PC-3 (cell line): ENCODE measurements at places on chromosomes 1 and 21. TPM values are rescaled to one million over a fixed set of nuclear protein-coding genes. Genes with fewer than 3 reads are reported as not detected.

Gene RHCE
- 1.1 and 1.4 TPM in 2 replicates for total RNA-seq

Gene CD5L
- total RNA-seq: not detected in 2 replicates

GRCh38 chr1:20215716-20216115 lies 29.4 kb upstream of the PLA2G2C start:
- H3K4me3 ChIP-seq: no peak overlapping the region
- no peaks in the 10 kb centered on the region for H3K27me3 ChIP-seq
- H3K4me1 ChIP-seq: peaks cover 27% of the 10 kb centered on the region
- H3K27ac ChIP-seq: no peak overlapping the region

GRCh38 chr1:91777196-91777595 lies 108.8 kb downstream of the TGFBR3 start:
- no peaks in the 10 kb centered on the region for H3K27me3 ChIP-seq
- H3K36me3 ChIP-seq: no peaks in the 10 kb centered on the region
- H3K4me3 ChIP-seq: no peak overlapping the region
- peaks cover 13% of the 10 kb centered on the region for H3K4me1 ChIP-seq

Gene UTP11
- 33.8 and 48.1 TPM in 2 replicates for total RNA-seq

GRCh38 chr1:168688644-168689326 lies 40.2 kb downstream of the DPT start:
- DNase-seq: no peak
- H3K4me3 ChIP-seq: no peak overlapping the region
- no peaks in the 10 kb centered on the region for H3K36me3 ChIP-seq
- H3K27ac ChIP-seq: no peak overlapping the region

- H3K4me1 ChIP-seq: peaks cover 5% of the 10 kb centered on the region; the same call in 1 of the 2 replicates
- H3K36me3 ChIP-seq: no peaks in the 10 kb centered on the region
- no peaks in the 10 kb centered on the region for H3K27me3 ChIP-seq
- no peak overlapping the region for H3K4me3 ChIP-seq
- DNase-seq: no peak
- no peak overlapping the region for H3K27ac ChIP-seq
Measured at GRCh38 chr1:35947547-35947946, 16.6 kb downstream of the AGO3 start.

Gene FTCD
- total RNA-seq: 0.40 and 0.58 TPM in 2 replicates

DNA sequence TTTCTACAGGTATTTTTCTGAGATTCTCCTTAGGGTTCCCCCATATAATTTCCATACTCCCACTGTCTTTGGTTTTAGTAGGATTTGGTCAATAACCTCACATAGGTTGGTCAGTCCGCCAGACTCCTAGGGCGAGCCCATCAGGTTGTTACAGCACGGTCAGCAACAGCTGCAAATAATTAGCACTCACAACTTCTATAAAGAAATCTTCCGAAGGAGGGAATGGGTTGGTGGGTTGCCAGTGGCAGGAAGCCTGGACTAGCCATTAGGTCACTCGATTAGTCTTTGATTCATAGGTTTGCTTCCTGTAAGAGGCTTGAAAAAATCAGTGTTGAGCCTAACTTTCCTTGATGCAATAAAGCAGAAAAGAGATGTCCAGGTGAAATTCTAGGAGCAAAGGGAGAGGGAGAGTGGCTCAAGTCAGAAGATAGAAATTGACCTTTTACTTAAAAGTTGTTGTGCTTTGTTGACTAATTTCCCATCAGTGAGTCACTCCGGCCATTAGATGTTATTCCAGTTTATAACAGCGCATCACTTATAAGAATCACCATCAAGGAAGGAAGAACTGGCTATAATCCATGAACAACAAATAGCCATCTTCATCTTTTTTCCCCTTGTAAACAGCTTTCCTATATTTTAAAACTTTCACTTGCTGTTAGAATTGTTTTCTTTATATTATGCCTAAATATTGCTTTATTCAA lies 88.3 kb downstream of the TPR start:
- H3K4me1 ChIP-seq: peaks cover 11% of the 10 kb centered on the region
- no peak overlapping the region for H3K27ac ChIP-seq
- H3K27me3 ChIP-seq: no peaks in the 10 kb centered on the region
